ENCODE measurements at places on chromosomes 11 and 22. TPM values are rescaled to one million over a fixed set of nuclear protein-coding genes. Genes with fewer than 3 reads are reported as not detected.
A peak's percentile ranks its signal among the peaks of the same experiment; 100 is the strongest.

DNA sequence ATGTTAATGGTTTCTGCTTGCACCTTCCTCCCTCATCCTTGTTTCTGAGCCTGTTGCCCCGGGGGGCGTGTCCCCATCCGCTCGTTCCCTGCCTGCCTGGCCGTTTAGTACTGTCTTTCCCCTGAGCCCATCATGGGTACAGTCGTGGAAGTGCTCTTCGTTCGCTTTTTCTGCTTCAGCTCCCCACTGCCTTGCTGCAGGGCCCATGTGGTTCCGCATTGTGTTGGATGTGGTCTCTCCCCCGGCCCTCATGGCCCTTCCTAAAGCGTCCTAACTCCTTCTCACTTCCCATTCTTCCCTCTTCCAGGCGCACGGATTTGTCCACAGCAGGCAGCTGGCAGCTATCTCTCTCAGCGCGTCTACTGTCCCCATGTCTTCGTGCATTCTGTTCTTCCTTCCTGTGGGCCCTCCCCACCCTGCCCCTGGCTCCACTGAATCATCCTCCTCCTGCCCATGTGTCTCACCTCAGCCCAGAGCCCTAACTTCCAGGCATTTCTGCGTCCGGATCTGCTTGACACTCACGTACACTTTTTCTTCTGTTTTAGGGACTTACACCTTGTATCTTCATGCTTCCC, 98.1 kb downstream of the ZBTB16 start:
- no peak overlapping the region for H3K27ac ChIP-seq
- peak overlapping the region; percentile 17 for H3K4me3 ChIP-seq
- peaks cover 1% of the 10 kb centered on the region for H3K27me3 ChIP-seq
- DNase-seq: no peak
- no peaks in the 10 kb centered on the region for H3K36me3 ChIP-seq

GRCh38 chr11:10786451-10786850, 22.3 kb downstream of the EIF4G2 start:
- no peak for DNase-seq
- no peaks in the 10 kb centered on the region for H3K27me3 ChIP-seq
- H3K4me3 ChIP-seq: no peak overlapping the region
- peaks cover 5% of the 10 kb centered on the region for H3K36me3 ChIP-seq
- H3K27ac ChIP-seq: no peak overlapping the region

DNA sequence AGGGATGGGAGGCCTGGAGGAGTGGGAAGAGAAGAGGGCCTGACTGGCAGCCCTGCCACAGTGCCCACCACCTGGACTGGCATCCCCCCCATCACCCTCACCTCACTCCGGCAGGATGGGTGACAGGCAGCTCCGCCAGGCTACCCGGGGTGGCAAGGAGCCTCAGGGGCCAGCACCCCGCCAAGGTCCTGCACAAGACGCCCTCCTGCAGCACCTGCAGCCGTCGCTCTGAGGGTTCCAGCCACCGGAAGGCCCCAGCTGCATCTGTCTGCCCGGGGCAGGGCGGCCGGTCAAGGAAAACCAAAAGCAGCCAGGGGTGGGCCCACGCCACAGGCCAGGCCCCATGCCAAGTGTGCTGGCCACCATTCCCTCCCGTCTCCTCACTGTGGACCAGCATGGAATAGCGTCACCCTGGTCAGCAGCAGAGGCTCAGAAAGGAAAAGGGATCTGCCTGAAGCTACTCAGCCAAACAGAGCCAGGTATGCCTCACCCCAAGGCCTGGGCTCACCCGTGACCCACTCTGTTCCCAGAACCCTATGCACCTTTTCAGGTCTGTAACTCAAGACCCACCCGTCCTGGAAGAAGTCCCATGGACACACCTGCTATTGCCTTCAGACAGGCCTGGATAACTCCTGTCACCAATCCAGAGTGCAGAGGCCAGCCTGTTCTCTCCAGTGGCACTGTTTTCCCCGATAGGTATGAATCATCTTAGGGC, 7.0 kb downstream of the RHBDD3 start:
- H3K27me3 ChIP-seq: peaks cover 2% of the 10 kb centered on the region
- no peak for DNase-seq
- H3K27ac ChIP-seq: no peak overlapping the region
- no peaks in the 10 kb centered on the region for H3K36me3 ChIP-seq
- no peak overlapping the region for H3K4me3 ChIP-seq

- no peak for DNase-seq
- H3K27ac ChIP-seq: no peak overlapping the region
- peak overlapping the region; percentile 94 for H3K4me3 ChIP-seq
- H3K36me3 ChIP-seq: no peaks in the 10 kb centered on the region
- H3K4me1 ChIP-seq: peaks cover 13% of the 10 kb centered on the region
- H3K27me3 ChIP-seq: no peaks in the 10 kb centered on the region
Measured at GRCh38 chr11:74989260-74989638, 516 bp downstream of the NEU3 start.

The HYOU1 gene
- 243 TPM for total RNA-seq

All from endothelial cell (in vitro differentiated cells).